ENCODE measurements at places on chromosomes 6 and 20.

- no peak for DNase-seq
These were observed 43.0 kb downstream of the TSPYL4 start for GRCh38 chr6:116210750-116211425.

DNA sequence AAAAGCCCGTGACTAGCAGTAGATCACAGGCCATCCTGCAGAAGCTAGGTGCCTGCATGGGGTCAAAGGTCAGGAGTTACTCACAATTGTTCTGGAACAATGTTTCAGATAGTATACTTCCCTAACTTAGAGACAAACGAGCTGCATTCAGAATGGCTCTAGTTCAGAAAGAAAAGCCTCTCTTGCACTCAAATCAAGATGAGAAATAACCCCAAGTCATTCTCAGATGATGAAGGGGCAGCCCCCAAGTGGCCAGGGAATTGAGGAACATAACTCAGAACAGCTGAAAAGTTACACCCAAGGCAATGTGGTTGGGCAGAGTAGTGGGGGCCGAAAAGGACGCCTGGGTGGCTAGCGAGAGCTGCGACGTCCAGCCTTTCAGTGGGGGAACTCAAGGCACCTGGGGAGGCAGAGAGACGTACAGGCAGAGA is 27.8 kb downstream of the FYN start:
- DNase-seq, result no peak

DNA sequence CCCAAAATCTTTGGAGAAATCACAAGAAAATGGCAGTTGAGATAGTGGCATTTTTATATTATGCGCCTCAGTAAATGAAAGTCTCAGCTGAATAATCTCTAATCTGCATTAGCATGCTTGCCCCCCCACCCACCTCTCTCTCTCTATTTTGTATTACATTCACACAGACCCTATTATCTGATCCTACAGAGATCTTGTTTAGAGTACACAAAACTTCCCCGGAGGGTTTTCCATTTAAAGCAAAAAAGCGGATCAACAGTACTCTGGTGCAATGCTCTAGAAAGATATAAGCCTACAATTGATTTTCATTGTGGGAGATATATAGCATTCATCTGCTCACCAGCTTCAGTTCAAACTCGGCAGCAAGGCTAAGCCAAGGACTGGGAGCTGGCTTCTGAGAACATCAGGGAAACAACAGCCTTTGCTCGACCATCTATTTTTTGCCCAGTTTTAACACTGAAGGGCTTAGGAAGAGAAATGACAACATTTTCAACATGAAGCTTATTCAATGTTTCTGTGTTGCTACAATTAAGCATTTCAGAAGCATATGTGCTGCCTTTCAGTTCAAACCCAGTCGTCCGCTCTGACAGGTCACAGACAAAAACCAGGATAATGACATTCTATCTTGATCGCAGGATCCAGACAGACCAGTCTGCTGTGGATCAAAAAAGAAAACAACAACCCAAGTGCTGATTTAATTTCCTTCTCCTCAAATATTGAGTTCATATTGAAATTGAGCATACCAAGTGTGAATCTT is 137.6 kb upstream of the ATXN1 start:
- DNase-seq, result no peak

DNA sequence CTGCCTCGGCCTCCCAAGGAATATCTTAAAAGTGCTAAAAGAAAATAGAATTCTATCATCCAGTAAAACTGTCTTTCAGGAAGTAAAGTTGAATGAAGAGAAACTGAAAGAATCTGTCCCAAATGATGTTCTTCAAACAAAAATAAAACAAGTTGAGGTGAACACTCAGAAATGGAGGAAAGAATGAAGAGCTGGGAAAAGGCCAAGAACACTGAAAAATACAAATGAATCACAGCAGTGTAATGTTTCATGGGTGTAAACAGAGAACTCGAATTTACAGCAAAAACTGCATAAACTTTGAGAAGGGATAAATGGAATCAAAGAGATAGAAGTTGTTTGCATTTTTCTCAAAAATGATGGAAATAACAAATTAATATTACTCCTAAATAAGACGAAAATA is 317.3 kb downstream of the TAF4 start:
- DNase-seq, result no peak

DNA sequence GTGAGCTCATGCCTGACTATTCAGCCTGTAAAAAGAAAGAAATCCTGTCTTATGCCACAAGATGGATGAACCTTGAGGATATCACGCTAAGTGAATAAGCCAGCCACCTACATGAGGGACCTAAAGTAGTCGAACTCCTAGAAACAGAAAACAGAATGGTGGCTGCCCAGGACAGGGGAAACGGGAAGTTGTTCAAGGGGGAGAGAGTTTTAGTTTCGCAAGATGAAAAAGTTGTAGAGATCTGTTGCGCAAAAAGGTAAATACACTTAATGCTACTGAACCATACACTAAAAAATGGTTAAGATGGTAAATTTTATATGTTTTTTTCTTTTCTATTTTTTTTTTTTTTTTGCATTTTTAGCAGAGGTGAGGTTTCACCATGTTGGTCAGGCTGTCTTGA is 74.1 kb upstream of the RALY start:
- DNase-seq, result no peak

DNA sequence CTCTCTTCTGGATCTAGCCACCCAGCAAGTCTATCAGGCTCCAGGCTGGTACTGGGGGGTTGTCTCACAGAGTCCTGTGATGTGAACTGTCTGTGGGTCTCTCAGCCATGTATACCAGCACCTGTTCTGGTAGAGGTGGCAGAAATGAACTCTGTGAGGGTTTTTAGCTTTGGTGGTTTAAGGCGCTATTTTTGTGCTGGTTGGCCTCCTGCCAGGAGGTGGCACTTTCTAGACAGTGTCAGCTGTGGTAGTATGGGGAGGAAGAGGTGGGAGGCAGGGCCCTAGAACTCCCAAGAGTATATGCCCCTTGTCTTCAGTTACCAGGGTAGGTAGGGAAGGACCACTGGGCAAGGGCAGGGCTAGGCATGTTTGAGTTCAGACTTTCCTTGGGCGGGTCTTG is 75.8 kb downstream of the SNAP91 start:
- DNase-seq, result no peak

DNA sequence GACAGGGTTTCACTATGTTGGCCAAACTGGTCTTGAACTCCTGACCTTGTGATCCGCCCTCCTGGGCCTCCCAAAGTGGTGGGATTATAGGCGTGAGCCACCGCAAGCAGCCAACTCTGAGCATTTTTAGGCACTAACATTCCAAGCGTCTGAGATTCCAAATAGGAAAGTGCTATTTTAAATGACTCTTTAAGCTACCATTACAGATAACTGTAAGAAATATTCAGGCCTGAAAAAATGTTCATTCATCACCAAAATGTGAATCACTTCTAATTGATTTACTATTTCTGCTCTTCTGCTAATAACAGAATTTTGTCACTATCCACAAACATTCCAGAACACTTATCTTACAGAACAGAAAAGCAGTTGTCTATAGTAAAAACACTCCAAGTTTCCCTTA is 106.5 kb downstream of the BACH2 start:
- DNase-seq, result no peak

GRCh38 chr6:27650620-27651370 is 177.9 kb upstream of the ZNF184 start:
- peak; percentile 53 for DNase-seq

GRCh38 chr6:27141529-27142015 is 105.9 kb upstream of the PRSS16 start:
- no peak for DNase-seq

- DNase-seq, result no peak
These were observed 147.8 kb upstream of the DTNBP1 start for GRCh38 chr6:15810618-15811017.

GRCh38 chr6:39929733-39930461 is 4.4 kb downstream of the MOCS1 start:
- DNase-seq, result no peak

GRCh38 chr6:168181316-168181715 is 102.3 kb upstream of the FRMD1 start:
- DNase-seq, result no peak

DNA sequence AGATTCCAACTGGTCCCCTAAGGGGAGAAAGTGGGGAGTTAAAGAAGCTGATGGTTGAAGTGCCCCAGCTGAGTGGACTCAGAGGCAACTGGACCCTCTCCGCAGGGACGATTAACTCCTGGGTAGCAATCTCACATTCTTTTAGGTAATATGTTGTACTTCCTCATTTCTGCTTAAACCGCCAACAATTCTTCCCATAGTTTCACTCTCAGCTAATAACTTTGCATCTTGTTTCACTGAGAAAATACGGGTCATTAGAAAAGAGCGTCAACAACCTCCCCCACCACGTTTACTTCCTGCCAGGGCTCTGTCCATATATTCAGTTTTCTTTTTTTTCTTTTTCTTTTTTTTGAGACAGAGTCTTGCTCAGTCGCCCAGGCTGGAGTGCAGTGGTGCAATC is 39.5 kb upstream of the CHD6 start:
- DNase-seq, result no peak

- no peak for DNase-seq
These were observed 12.0 kb upstream of the ABRACL start for GRCh38 chr6:139016337-139017213.

DNA sequence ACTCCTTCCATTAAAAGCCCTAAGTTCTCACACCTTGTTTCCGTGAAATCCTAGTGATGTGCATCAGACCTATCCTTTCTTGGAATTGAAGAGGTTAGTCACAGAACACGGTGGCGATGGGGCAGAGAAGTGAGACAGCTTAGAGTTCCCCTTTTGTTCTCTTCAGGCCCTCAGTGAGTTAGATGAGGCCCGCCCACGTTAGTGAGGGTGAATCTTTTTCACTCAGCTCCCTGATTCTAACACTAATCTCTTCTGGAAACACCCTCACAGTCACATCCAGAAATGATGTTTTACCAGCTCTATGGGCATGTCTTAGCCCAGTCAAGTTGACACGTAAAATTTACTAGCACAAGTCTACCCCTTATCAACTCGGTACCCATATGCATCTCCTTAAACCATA is 172.7 kb upstream of the NOX3 start:
- no peak for DNase-seq

- DNase-seq, result no peak
These were observed 94.2 kb downstream of the ERMARD start for GRCh38 chr6:169845426-169846285.

DNA sequence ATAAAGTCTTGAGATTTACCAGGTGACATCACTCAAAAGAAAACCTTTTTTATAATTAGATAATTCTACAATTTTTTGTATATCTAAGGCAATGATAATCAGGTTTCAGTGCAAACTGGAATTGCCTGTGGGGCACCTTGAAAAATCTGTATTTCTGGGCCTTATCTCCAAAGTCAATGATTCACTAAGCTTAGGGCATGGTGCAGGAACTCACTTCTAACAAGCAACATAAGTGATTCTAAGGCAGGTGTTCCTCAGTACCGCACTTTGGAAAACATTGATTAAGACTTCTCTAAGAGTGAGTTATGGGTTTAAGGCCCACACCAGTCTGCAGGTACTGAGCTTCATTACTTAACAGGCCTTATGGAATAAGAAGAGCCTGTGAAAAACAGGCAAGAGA is 115.3 kb downstream of the COL12A1 start:
- DNase-seq, result no peak

- no peak for DNase-seq
These were observed 12.0 kb upstream of the SLC17A5 start for GRCh38 chr6:73665686-73666319.

GRCh38 chr6:145588981-145589380 is 146.3 kb downstream of the EPM2A start:
- no peak for DNase-seq

- no peak for DNase-seq
These were observed 891.7 kb downstream of the C6orf118 start for GRCh38 chr6:164417537-164418261.

- no peak for DNase-seq
These were observed 20.1 kb upstream of the FAM209A start for GRCh38 chr20:56504373-56505005.

- no peak for DNase-seq
These were observed 394 bp downstream of the YIPF3 start for GRCh38 chr6:43516367-43516696.

- no peak for DNase-seq
These were observed 169.0 kb downstream of the FUT9 start for GRCh38 chr6:96184798-96185197.

- no peak for DNase-seq
These were observed 13.8 kb downstream of the MRPL14 start for GRCh38 chr6:44113414-44113813.

DNA sequence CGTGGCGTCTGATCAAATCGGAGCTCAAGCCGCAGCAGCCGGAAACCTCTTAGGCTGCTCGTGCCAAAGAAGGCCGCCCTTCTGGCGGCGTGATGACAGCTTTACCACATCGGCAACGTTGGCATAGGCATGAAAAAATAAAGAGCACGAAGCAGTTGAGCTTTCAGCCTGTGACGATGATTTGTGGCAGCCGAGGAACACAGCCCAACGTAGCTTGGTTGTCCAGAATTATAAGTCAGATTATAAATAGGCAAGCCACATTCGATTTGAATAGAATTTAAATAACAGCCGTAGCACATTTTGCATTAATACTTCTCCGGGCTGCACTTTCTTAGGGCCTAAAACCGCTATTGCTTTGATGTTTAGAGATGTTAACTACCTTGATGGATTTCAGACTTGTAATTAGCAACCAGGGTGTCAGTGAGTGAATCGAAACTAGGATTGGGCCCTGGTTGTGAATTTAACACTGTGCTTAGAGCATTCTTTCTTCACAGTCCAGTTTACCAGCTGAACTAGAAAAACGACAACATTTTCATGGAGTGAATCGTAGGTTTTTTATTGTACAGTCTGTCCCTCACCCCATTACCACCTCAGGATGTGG is 864 bp upstream of the BCLAF1 start:
- DNase-seq, result peak; percentile 24

- DNase-seq, result no peak
These were observed 131.8 kb upstream of the BEND3 start for GRCh38 chr6:107246972-107247615.

DNA sequence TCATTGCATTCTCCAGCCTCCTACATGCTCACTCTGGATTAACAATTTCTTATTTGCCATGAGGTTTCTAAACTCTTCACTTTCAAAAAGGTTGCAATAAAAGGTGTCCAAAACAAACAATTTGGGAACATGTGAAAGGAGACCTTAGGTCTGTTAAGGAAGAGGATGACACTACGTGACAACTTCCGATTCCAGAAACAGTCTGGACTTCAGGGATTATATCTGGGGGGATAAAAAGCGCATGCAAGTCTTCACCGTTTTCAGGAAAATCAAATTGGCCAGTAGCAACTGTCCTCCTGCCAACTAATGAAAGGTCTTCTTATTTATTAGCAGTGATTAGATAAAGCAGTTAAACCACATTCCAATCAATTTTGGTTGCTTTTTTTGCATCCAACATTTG is 1.8 kb downstream of the ZDHHC14 start:
- DNase-seq, result no peak

GRCh38 chr20:7770046-7770445 is 170.2 kb downstream of the HAO1 start:
- no peak for DNase-seq

DNA sequence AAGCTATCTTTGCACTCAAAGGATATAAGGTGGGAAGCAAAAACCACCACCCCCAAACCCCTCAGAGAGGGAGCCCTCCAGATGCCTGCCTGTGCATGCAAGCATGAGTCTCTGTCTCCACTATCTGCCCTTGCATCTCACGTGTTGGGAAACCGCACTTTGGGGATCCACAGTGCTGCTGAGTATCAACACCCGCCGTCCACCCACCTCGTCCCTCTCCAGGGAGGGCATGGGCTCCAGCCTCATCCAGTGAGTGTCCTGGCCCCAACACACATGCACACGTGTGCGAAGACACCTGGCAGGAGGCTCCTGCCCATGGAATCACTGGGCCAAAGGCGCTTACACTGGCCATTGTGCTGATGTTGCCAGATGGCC is 3.5 kb upstream of the YTHDF1 start:
- DNase-seq, result no peak

- DNase-seq, result peak; percentile 43
These were observed at the start of gene GNMT for GRCh38 chr6:42960243-42961019. Gene GNMT (plus strand): TSS chr6:42960754. CDS start chr6:42960768, 14 bp downstream.
